HEK293T (cell line): ENCODE measurements at places on chromosomes 6 and 20.
A peak's percentile ranks its signal among the peaks of the same experiment; 100 is the strongest.

- DNase-seq, result no peak
These were observed 79.4 kb downstream of the DLL1 start for GRCh38 chr6:170211404-170212025.

GRCh38 chr20:10947726-10948125, 273.9 kb upstream of the JAG1 start:
- DNase-seq, result no peak

DNA sequence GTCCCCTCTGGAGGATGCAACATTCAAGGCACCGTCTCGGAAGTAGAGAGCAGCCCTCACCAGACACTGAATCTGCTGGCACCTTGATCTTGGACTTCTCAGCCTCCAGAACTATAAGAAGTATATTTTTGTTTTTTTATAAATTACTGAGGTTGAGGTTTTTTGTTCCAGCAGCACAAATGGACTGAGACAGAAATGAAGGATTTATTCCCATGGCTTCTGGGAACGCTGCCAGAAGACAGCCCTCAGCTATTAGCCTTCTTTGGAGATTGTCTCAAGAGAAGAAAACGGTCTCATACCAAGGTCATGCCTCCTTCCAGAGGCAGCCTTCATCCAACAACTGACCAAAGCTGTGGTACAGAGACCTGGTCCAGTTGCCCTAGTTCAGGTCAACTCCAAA, 85.4 kb downstream of the CHMP4B start:
- DNase-seq, result no peak

GRCh38 chr20:44960103-44960852, at the start of gene TOMM34:
TOMM34 (minus strand) TSS chr20:44960397; CDS start chr20:44960333, 64 bp downstream.
- DNase-seq, result peak; percentile 95
